ENCODE measurements at places on chromosomes 5 and 9. TPM values are rescaled to one million over a fixed set of nuclear protein-coding genes. Genes with fewer than 3 reads are reported as not detected.

The TMEM171 gene
- total RNA-seq: 8.0 TPM

The FBP1 gene
- not detected for total RNA-seq

The PTPRD gene
- total RNA-seq: 23.9 TPM

The ANGPTL2 gene
- total RNA-seq: 72.5 TPM

The MLANA gene
- total RNA-seq: under 0.01 TPM

DNA sequence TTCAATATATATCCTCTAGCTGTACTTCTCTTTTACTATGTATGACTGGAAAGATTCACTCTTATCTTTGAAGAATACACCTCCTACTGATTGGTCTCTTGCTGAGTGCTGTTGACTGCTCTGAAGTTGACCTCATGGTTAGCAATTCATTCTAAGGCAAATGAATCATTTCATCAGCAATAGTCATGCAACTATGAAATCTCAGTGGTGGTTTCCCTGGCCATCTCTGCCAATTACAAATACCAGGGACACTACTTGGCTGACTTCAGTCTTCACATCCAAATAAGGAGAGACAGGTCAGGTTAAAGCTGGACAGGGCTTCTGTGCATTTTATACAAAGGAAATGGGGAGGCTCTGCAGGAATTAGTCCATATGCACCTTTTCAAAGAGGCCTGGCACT, 333.5 kb upstream of the ACTBL2 start:
- H3K27ac ChIP-seq: peak overlapping the region; percentile 86
- DNase-seq: peak; percentile 56
- peaks cover 30% of the 10 kb centered on the region for H3K4me1 ChIP-seq

GRCh38 chr5:43208658-43209057, 16.6 kb downstream of the NIM1K start:
- DNase-seq: no peak
- H3K36me3 ChIP-seq: no peaks in the 10 kb centered on the region
- no peak overlapping the region for H3K27ac ChIP-seq
- H3K4me3 ChIP-seq: no peak overlapping the region

- H3K36me3 ChIP-seq: no peaks in the 10 kb centered on the region
- H3K27ac ChIP-seq: no peak overlapping the region
- DNase-seq: no peak
- H3K4me1 ChIP-seq: no peaks in the 10 kb centered on the region
These were observed 25.7 kb downstream of the FAM174A start for GRCh38 chr5:100560860-100561259.

DNA sequence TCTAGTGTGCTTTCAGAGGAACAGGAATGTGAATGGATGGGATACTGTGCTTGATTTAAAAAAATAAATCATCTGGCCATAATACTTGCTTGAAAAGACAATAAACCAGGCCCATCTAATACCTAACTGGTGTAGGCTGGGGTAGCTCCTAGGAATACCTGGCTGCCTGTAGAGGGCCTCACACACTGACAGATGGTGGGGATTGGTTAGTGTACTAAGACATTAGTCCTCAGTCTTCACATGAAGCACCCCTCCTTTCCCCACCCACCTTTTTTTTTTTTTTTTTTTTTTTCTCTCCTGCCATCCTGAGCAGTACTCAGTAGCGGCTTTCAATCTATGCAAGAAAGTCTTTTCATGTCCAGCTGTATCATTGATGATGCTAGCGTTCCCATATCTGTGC, 130.5 kb downstream of the ADGRV1 start:
- no peaks in the 10 kb centered on the region for H3K4me1 ChIP-seq
- DNase-seq: no peak
- H3K27ac ChIP-seq: no peak overlapping the region
- H3K36me3 ChIP-seq: no peaks in the 10 kb centered on the region
- H3K27me3 ChIP-seq: no peaks in the 10 kb centered on the region

- peaks cover 8% of the 10 kb centered on the region for H3K36me3 ChIP-seq
- no peak overlapping the region for H3K4me3 ChIP-seq
- no peak overlapping the region for H3K27ac ChIP-seq
- H3K27me3 ChIP-seq: no peaks in the 10 kb centered on the region
- no peaks in the 10 kb centered on the region for H3K4me1 ChIP-seq
- DNase-seq: no peak
These were observed 16.2 kb downstream of the CLINT1 start for GRCh38 chr5:157842787-157843186.

GRCh38 chr5:100974082-100974481, 71.0 kb upstream of the ST8SIA4 start:
- no peaks in the 10 kb centered on the region for H3K27me3 ChIP-seq
- no peaks in the 10 kb centered on the region for H3K36me3 ChIP-seq
- no peaks in the 10 kb centered on the region for H3K4me1 ChIP-seq
- no peak overlapping the region for H3K4me3 ChIP-seq
- no peak overlapping the region for H3K27ac ChIP-seq

DNA sequence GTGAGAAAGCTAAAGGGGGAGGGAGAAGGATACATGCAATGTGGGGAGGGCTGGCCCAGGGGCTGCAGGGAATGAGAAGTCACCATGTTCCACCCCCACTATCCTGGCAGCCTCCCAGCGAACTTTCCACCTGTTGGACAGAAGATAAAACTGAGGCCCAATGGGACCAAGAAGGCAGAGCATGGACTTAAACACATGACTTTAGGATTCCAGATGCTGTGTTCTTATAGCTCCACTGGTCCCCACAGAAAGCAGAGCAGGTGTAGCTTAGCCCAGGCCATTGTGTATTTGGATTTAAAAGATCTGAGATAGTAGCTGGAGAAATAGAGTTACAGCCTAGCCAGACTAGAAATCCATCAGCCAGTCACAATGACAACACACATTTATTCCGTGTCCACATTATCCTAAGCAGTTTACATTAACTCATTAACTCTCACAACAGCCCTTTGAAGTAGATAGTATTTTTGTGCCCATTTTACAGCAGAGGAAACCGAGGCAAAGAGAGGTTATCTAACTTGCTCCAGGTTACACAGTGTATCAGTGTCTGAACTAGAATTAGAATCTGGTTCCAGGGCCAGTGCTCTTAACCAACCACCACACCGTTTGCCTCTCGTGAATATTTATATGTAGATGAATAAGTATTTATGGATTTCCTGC, 121.0 kb downstream of the RGS3 start:
- no peak overlapping the region for H3K4me3 ChIP-seq
- H3K27ac ChIP-seq: no peak overlapping the region
- DNase-seq: peak; percentile 54
- peaks cover 26% of the 10 kb centered on the region for H3K4me1 ChIP-seq
- H3K27me3 ChIP-seq: no peaks in the 10 kb centered on the region
